ENCODE measurements at places on chromosomes 7 and 10.

DNA sequence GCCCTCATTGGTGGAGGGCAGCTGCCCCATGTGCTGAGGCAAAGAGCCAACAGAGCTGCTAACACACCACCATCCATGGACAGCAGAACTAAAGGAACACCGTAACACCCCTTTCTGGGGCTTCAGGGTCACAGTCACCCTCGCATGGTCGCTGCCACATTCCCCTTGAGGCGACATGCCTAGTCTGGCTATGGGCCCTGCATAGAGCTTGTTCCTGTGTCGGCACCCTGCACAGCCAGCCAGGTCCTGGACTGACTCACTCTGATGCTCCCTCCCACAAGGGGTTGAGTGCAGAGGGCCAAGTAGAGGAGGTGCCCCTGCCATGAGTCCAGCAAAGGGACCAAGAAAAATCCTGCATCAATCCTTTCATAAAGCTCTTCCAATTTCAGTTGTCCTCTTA lies 77.8 kb downstream of the GNAT3 start:
- no peak for DNase-seq

DNA sequence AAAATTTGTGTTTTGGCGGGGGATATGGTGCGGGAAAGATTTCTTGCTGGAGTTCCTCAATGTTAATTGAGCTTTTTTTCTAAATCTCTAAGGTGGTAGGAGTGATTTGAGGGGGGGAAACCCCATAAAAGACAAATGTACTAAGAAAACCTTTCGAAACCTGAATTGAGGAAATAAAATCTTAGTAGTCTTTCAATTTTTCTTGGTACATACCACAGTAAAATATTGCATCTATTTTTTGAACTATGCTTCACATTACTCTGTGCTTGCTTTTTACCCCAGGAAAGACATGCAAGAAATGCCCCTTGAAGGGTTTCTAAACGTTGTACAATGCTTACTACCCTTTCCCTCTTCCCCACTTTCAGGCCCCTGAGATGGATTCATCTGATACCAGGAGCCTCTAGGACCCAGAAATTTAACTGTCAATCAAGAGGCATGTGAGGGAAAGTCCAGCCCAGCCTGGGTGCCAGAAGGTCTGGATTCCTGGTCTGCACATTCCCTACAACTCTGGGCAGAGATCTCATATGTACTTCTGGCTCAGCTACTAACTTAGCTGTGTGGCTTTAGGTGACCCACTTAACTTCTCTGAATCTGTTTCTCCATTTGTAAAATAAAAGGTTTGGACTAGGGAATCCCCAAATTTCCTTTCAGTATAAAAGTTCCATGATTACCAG lies 5.8 kb upstream of the PDCD4 start:
- DNase-seq = no peak

DNA sequence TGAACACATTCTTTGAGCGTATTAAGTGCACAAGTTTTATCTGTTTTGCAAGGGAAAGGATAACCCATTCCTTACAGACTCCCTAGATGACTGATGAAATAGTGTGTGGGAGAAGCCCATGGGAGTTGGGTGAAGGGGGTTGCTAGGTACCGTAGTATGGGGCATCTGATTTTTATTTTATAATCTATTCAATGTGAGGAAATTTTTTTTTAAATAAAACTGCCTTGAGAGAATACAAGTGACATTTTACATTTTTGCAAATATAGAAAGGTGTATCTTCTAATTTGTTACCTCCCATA lies 1.4 kb downstream of the BTAF1 start:
- no peak for DNase-seq

DNA sequence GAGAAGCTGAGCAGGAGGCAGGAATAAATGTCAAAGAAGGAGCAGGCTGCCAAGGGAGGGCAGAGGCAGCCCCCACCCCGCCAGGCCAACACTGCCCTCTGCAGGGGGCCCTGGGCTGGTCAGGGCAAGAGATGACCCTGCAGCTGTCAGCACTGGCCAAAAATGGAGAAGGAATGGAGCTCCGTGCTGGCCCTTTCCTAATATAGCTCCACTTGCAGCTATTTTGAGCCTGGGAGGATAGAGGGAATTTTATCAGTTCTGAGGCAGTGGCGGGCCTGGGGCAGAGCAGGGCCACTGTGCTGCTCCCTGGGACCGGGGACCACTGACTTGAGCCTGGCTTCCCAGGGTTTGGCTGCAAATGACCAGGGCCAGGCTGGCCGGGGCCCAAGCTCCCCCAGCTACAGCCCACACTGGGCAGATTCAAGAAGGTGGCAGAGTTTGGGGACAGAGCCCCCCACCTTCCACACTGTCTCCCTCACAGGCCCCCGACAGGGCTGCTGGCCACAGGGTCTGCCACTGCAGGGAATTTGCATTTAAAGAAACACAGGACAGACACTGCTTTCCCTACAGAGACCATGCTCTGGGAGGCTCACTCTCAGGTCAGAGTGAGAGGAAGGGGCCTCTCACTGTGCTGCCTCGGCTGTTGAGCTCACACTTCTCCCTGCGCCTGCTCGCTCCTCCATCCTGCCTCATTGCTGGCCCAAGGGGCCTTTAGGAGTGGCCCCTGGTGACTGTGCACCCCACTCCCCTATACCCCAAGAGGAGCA lies 16.2 kb downstream of the LDB3 start:
- no peak for DNase-seq

DNA sequence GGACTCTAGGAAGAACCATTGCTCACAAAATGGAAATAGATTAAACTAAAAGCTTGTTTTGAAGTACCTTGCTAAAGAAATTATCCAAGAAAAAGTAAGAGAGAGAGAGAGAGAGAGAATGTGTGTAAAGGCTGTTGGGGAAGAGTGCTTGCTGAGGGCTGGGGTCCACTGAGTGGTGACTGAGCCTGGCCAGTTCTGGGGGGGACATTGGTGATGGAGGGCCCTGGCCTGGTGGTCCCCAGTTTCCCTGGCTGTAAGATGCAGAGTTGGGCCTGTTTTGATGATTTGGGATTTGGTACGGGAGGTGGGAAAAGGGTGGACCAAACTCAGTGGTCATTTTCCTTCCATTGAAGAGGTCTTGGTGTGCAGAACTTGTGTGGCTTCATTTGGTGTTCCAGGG lies 880 bp downstream of the RAMP3 start:
- DNase-seq = no peak

GRCh38 chr7:29854257-29854938 lies 48.1 kb downstream of the WIPF3 start:
- no peak for DNase-seq

GRCh38 chr7:121282129-121282528 lies 46.7 kb upstream of the WNT16 start:
- no peak for DNase-seq

DNA sequence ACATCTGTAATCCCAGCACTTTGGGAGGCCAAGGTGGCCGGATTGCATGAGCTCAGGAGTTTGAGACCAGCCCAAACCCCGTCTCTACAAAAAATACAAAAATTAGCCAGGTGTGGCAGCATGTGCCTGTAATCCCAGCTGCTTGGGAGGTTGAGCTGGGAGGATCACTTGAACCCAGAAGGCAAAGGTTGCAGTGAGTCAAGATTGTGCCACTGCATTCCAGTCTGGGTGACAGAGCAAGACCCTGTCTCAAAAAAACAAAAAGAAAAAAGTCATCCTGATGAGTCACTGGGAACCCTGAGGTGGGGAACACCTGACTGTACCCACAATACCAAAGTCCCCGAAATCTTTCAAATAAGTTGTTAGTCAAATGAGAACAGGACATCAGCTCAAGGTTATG lies 80.0 kb downstream of the NEBL start:
- DNase-seq = no peak

DNA sequence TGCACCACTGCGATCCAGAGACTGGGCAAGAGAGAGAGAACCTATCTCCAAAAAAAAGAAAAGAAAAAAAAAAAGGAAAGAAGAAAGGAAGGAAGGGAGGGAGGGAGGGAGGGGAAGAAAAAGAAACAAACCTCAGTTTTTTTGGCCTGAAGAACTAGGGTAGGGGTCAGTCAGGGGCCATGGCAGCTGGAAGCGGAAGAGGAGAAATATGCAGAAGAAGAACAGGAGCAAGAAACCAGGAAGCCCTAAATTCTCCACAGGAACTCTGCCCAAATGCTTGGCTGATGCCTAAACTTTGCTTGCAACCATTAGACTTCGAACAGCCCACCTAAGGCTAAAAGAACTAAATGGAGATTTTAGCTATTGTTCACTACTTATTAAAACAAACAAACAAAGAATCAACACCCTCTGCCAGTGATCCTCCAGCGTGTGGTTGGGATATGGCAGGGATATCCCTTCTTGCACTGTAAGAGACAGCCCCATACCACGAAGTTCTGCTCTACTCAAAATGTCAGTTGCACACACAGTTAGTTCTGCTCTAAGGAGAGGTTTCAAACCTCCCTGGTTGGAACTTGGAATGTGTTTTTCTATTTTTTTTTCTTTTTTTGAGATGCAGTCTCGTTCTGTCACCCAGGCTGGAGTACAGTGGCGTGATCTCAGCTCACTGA lies 139.5 kb downstream of the FAM107B start:
- no peak for DNase-seq

DNA sequence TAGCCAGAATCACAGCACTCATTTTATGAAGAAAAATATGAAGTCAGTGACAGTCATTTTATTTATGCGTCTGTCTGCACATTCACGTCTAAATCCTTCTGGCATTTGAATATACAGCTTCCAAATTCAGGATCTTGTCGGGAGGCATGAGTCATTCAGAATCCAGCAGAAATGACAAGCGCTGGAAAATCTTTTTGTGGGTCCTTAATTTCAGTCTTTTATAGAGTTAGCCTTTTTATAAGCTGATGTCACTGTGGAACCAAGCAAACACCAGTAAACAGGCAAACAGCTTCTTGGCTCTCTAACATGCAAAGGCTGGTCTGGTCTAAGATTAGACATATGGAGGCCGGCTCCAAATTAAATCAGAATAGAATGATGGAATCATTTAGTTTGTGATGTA lies 388.2 kb upstream of the TEX47 start:
- DNase-seq = no peak

DNA sequence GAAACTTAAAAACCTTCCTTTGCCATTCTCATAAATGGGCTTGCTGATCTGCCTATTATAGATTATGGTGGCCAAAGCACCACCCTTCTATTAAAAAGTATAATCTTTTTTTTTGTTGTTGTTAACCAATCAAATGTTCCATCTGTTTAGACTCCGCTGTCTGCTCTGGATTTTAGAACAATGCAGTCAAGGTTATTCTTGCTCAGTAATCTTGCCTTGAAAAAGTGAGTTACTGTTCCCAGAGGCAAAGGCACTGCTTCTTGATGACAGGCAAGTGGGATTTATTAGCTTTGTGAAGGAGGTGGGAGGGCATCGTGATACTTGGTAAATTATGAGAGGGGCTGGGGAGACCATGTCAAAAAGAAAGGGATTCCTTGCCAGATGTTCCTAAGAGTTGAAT lies 143.5 kb downstream of the KIAA1217 start:
- no peak for DNase-seq

GRCh38 chr7:12056381-12056780 lies 154.7 kb upstream of the TMEM106B start:
- no peak for DNase-seq

DNA sequence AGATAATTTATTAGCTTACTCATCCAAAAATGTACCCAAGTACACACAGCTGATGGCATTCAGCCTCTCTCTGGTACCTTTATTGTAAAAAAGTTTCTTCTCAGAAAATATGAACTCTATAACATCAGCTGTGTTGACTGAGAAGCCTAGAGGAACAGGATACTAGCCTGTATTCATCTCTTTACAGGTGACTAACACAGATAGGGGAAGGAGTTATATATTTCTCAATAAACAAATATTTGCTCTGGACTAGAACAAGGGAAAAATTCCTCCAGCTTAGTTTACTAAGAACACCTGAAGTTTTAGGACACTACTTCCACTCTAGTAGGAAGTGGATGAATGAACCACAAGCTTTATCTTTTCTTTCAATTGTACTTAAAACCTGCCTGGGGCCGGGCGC lies 67.8 kb downstream of the ZNF248 start:
- no peak for DNase-seq

GRCh38 chr7:105269397-105269796 lies 119.3 kb downstream of the SRPK2 start:
- no peak for DNase-seq

DNA sequence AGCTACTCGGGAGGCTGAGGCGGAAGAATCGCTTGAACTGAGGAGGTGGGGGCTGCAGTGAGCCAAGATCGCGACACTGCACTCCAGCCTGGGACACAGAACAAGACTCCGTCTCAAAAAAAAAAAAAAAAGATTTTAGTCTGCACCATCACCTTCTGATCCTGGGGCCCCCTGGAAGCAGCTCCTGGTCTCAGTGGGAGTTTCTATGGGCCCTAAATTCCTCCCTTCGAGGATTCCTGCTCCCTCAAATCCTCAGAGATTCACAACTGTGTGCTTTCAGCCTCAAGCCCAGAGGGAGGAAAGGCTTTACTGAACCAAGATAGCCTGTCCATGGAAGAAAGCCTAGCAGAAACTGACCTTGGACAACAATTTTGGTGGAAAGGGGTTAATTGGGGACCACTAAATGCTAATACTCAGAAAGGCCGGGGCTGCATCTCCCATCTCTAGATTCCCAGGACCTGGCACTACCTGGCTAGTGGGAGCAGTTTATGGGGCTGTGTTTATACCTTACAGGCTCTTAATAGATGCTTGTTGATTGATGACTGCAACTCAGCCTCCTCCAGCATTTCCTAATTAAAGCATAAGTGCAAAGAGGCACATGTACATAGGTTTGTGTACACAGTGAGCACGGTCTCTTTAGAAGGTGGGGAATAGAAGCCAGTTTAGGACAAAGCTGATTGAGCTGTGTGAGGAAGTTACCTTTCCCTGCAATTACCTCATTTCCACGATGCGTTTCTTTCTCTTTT lies 9.2 kb upstream of the FGFR2 start:
- no peak for DNase-seq

DNA sequence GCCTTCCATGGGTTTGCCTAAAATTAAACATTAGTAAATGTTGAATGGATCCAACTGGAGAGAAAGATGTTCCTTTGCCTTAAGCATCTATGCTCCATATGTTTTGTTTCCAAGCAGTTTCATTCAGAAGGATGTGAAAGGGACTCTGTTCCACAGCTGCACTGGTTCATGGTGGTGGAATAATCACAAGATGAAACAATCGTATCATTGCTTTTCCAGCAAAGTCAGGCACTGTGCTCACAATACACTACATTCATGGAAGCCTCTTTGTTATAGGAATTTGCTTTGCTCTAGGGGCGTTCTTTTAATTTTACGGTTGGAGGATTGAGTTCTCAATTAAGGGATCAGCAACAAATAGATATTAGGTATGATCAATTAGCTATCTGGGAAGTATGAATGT lies 33.8 kb downstream of the RAMP3 start:
- DNase-seq = no peak

DNA sequence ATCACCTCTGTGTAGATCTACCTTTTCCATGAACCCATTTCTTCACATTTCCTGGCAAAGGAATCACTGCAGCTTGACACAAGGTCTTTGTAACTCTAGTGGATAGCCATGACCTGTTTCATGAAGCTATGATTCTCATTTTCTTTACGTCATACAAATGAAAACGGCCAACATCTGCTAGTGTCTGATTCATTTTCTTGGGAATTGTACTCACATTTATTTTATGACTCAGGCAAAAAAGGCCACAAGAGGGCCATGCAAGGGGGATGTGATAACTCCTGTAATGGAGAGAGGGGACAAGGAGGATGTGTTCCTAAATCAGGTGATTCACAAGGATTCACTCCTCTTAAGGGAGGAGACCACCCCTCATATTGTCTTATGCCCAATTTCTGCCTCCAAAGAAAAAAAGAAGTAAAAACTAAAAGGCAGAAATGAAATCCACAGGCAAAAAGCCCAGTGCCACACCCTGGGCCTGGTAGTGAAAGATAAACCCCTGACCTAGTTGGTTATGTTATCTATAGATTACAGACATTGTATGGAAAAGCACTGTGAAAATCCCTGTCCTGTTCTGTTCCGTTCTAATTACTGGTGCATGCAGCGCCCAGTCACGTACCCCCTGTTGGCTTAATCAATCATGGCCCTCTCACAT lies 249.9 kb downstream of the IPMK start:
- no peak for DNase-seq

Measured in CD4-positive, alpha-beta T cell treated with Interferon gamma for 1 hour (primary cell).